ENCODE measurements at places on chromosomes 1 and 21.
A peak's percentile ranks its signal among the peaks of the same experiment; 100 is the strongest.

- no peak for DNase-seq
These were observed 646.6 kb upstream of the USP24 start for GRCh38 chr1:55861676-55862340.

GRCh38 chr1:42926235-42926878 is 32.3 kb downstream of the SLC2A1 start:
- DNase-seq, result no peak

DNA sequence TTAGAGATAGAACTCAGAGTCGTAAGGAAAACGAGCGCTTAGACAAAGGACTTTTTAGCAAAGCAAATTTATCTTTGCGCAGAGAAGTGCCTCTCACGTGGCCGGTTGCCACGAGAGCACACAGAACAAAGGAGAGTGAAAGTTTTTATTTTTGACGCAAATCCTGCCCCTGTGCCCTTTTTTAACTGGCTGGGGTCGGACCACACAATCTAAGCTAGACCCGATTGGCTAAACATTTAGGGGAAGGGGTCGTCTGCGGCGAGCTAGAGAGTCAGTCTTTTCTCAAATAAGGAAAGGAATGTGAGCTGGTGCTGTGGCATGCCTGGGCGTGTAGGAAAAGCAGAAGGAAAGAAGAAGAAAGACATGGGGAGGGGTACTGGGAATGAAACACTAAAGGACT is 2.4 kb downstream of the KRTAP10-2 start:
- DNase-seq, result no peak

DNA sequence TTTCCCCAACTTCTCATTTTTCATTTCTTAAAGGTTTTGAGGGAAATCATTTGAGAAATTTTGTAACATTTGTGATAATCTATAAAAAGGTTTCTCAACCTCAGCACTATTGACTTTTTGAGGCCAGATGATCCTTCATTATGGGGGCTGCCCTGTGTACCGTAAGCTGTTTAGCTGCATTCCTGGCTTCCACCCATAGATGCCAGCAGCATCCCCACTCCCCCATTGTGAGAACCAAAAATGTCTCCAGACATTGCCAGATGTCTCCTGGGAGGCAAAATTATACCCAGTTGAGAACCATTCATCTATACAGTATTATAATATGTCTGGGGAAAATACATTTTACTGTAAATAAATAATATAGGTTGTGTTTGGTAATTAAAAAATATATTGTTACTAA is 146.0 kb downstream of the PBX1 start:
- no peak for DNase-seq

GRCh38 chr1:16012590-16013219 is 5.1 kb downstream of the HSPB7 start:
- peak; percentile 58 for DNase-seq

DNA sequence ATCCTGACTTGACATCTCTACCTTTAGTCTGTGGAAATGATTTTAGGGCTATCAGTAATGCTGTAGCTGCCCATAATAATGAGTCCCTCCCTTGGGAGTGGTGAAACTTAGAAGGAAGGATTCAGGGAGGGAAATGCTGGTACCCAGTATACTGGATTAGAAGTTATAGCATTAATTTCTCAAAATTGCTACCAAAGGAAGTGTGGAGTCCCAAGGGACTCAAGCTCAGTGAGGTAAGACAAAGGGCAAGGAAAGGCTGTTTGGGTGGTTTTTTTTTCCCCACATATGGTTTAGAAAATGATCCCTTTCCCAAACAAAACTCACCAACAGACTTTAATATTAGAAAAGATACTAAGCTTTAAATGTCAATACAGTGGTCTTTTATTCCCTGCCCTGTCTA is 99.9 kb downstream of the CD247 start:
- DNase-seq, result no peak

DNA sequence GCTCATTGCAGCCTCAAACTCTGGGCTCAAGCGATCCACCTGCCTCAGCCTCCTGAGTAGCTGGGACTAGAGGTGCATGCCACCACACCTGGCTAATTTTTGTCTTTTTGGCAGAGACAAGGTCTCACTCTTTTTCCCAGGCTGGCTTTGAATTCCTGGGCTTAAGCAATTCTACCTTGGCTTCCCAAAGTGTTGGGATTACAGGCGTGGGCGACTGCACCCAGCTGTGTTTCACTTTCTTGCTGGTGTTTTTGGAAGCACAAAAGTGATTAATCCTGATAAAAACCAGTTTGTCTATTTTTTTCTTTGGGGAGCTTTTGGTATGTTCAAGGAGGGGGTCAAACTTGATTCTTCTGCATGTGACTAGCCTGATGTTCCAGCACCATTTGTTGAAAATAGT is 19.3 kb downstream of the RNF11 start:
- DNase-seq, result no peak

DNA sequence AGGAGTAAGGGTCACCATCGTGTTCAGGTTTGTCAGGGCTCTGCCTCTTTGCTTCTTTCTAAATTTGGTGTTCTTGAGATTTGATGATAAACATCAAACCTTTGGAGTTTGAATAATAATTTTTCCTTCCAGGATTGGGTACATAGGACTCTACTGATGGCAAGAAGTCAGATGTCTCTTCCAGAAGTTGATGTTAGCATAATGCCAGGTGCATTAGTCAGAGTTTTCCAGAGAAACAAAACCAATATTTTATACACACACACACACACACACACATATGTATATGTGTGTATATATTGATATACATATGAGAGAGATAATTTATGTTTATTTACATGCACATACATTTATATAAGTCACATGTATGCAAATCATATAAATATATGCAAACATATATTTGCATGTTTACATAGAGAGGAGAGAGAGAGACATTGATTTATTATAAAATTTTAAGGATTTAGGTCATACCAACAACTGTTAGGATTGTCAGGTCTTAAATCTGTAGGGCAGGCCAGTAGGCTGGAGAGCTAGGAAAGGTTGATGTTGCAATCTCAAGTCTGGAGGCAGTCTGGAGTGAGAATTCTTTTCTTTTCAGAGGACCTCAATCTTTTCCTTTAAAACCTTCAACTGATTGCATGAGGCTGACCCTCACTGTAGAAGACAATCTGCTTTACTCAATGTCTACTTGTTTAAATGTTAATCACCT is 199.2 kb downstream of the HLX start:
- no peak for DNase-seq

GRCh38 chr1:109547463-109548320 is 723 bp upstream of the GNAI3 start:
- DNase-seq, result no peak

GRCh38 chr1:56472860-56473259 is 106.5 kb downstream of the PLPP3 start:
- DNase-seq, result no peak

DNA sequence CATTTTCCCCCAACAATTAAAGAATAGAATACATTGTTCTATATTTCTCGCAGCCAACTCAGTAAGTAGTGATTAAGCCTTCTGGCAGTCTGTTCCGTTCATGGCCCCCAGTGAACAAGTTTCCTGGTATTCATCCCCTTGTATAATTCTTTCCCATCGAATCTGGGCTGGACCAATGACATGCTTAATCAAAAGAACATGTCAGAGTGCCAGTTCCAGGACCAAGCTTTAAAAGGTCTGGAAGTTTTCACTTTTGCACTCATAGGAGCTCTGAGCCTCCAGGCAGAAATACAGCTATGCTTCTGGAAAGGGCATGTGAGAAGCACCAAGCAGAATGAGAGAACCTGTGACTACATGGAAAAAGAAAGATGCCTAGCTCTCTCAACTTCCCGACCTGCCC is 22.5 kb upstream of the DPYD start:
- peak; percentile 39 for DNase-seq

- no peak for DNase-seq
These were observed 60.8 kb upstream of the RALGPS2 start for GRCh38 chr1:178664278-178664677.

GRCh38 chr1:207605444-207606361 is 39.2 kb upstream of the CR1L start:
- DNase-seq, result no peak

DNA sequence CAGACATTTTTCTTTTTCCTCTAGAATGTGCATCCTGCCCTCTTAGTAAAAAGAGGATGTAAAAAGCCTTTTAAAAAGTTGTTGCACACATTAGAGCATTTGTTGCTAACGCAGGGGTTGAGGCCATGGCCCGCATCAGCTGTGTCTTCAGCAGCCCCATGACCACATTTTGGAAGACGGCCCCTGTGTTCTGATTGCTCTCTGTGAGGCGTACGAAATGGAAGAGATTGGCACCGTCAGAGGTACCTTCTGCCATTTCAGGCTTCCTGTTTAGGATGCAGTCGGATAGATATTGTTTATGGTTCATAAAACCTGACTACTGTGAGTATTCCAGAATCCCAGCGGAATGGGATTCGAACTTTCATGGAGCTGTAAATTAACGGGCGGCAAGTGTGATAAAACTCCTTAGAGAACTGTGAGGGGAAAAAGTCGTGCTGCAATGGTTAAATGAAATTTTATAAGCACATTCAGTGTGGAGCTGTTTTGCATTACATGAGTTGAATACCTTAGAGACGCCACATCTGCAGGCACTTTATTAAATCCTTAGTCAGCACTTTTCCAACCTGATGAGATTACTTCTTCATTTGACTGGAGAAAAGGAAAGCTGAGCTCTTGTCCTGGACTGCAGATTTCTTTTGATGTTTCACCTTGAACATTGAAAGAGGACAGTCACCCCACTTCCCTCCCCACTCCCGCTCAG is 273.9 kb downstream of the TM2D1 start:
- no peak for DNase-seq

GRCh38 chr1:73472810-73473209 is 725.2 kb downstream of the LRRIQ3 start:
- no peak for DNase-seq

DNA sequence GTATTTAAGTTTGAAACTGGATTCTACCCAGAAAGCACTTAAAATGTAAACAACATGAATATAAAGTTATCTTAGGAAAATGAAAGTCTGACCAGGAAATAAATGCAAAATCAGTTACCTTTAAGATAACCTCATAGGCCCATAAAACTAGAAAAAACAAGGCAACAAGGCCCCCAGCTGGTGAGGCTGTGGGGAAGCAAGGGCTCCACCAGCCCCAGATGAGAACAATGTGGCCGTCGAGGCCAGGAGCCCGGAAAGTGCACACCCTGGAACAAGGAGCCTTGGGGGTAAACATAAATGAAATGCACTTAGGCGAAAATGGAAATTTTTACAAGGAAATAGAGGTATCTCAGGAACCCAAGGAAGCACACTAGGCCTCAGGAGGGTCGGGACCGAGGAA is 37.9 kb upstream of the BMP8B start:
- DNase-seq, result no peak

All from retinal pigment epithelial cell (primary cell).